Activated CD4-positive, CD25-positive, alpha-beta regulatory T cell treated with anti-CD3 and anti-CD28 coated beads, Interleukin-2, amount 50 U/mL, for 16 hours (primary cell): ENCODE measurements at places on chromosomes 5 and 9.

DNA sequence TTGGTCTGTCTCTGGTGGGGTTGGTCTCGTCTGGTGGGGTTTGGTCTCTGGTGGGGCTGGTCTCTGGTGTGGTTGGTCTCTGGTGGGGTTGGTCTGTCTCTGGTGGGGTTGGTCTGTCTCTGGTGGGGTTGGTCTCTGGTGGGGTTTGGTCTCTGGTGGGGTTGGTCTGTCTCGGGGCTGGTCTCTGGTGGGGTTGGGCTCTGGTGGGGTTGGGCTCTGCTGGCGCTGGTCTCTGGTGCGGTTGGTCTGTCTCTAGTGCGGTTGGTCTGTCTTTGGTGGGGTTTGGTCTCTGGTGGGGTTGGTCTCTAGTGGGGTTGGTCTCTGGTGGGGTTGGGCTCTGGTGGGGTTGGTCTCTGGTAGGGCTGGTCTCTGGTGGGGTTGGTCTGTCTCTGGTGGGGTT lies 16.3 kb upstream of the CD74 start:
- DNase-seq = no peak

- no peak for DNase-seq
Observed at GRCh38 chr9:7289773-7290172, 509.8 kb downstream of the DMAC1 start.

GRCh38 chr5:122172207-122172606 lies 42.9 kb downstream of the ZNF474 start:
- no peak for DNase-seq

- no peak for DNase-seq
Observed at GRCh38 chr9:3520564-3520963, 5.2 kb downstream of the RFX3 start.

GRCh38 chr9:111953444-111953843 lies 56.8 kb downstream of the UGCG start:
- no peak for DNase-seq

DNA sequence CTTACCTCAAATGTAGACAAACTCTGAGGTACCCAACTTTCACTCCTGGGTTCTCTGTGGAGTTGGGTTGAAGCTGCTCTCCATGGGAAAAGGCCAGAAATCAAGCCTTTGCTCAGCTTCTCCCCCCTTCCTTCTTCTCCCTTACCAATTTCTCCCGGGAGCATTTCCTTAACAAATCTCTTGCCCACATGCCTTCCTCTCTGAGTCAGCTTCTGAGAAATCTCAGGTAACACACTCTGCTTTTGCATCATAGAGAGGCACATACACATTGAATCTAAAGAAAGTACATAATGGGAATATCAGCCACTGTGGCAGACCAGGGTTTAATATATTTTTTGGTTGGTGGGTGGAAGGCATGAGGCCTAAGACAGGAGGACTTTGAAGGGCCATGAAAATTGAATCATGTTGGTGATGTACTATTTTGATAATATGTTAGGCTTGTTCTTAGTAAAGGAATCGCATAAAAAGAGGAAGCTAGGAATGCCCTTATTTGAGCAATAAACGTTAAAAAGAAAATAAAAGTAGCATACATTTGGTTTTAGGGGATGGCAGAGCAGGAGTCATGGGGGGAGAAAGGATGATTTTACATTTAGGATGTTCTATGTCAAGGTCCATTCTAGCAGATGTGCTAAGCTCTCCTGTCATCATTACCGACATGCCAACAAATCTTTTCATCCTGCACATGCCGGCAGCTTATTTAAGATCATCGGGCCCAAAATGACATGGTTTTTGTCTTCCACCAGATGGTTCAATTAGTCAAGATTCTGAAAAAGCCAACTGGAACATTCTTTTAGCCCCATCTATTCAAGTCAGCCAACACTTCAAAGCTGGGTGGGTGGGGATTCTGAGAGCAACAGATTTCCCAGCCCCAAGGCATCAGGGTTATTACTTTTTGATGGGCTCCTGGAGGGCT lies 199.5 kb upstream of the CLINT1 start:
- no peak for DNase-seq

- no peak for DNase-seq
Observed at GRCh38 chr5:52648726-52649125, 139.0 kb upstream of the ITGA1 start.

DNA sequence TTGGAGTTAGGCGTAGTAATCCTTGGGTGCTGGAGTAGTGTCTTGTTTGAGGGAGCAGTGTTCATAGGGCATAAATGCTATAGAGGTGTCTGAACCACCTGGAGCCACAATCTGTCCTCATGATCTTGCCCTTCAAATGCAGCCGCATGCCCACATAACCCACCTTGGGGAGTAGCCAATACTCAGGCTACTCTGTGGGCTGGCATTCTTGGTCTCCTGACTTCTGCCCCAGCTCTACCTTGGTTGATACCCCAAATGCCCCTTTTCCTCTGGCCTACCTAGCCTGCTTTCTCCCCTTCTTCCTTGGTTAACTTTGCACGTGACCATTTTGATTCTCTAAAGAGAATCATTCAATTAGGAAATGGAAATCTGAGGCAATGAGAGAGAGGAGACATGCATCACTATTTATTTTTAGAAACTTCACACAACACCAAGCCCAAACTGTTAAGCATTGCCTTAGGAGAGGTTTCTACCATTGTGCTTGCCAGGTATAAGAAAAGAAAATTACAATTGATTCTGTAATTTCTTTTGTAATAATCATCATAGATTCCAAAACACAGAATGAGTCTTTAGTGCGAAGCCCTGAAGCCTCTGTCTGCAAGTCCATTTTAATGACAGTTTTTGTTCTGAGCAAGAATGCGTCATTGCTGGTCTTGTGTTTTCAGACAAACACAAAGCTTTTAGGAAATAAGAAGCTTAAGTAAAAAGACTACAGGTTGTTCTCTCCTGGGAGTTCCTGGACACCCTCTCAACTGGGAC lies 135.2 kb downstream of the C9orf152 start:
- no peak for DNase-seq

DNA sequence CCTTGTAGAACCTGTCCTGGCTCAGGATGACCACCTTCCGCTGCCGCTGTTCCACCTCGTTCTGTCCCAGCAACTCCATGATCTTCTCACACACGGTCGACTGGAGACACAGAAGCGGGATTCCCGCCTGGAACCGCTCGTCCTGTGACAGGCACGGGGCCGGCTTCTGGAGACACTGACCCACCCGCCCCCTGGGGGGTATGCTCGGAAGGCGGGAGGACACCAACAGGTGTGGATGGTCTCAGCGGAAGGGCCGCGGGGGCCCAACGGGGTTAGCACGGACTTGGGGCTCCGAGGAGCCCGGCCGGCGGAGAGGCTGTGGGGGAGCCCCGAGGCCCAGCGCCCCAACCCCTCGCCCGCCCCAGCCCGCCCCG lies 530 bp downstream of the UCK1 start:
- no peak for DNase-seq

DNA sequence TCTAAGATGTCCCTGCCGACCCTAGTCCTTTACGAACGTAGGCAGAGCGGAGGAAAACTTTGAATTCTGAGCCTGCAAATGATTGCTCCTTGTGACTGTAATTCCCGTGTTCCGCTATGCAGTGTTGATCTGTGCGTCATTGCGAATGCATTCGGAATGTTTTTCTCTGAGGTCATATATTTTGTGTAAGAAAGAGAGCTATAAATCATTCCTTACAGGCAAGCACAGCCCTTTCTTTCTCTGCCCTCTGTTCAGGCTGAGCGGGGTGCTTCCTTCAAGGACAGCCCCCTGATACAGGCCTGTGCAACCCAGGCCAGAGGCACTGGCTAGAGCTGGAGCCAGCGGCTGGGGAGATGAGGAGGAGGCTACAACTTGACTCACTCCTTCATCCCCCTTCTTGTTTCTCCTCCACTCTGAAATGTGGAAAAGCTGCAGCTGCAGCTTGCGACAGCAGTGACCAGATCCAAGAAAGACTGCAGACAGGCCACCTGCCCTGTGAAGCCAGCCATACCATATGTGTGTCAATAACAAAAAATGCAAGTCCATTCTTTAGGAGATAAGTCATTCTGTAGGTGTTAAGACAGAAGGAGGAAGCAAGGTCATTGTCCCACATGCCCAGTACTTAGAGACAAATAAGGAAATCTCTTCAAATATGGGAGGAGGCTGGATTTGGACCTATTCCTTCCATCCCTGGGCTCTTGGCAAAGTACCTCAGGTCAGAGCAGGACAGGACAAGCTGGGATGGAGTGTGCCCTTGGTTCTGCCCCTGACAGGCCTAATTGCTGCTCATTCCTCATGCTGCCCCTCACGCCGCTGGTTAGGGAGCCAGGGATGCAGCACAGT lies 345.7 kb upstream of the WWC1 start:
- DNase-seq = no peak

- no peak for DNase-seq
Observed at GRCh38 chr5:142798099-142798770, 28.1 kb downstream of the ARHGAP26 start.

- DNase-seq = no peak
Observed at GRCh38 chr9:84271921-84272556, 68.5 kb downstream of the SLC28A3 start.

DNA sequence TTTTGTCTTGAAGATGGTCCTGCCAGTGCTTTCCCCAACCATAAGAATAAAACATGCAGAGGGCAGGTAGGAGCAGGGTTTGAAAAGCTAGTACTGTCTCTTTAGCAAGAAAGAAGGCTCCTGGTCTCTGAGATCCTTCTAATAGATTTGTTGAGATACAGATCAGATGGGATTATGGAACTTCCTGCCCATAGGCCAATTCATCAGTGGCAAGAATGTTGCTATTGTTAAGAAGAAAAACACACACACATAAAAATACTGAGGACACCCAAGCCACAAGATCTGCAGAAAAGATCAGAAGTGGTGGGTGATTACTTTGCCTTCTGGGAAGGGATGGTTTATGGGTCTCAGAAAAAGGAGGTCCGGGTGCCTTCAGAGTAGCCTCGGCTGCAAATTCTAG lies 59.8 kb downstream of the TNC start:
- no peak for DNase-seq

DNA sequence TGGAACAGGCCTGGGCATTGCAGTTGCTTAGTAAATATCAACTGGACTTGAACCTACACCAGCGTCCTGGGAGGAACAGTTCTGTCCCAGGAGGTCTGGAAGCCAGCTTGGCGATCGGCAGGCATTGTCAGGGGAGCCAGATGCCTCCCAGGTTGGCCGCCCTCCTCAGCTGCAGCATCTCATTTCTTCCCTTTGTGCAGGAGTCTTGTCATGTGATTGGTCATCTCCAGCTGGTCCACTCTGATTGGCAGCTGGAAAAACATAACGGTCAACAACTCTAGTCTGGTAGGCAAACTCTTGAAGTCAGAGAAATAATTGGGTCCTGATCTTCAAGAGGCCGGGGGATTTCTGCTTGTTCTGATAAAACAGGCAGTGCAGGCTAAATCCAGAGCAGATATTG lies 29.6 kb upstream of the NCS1 start:
- no peak for DNase-seq

DNA sequence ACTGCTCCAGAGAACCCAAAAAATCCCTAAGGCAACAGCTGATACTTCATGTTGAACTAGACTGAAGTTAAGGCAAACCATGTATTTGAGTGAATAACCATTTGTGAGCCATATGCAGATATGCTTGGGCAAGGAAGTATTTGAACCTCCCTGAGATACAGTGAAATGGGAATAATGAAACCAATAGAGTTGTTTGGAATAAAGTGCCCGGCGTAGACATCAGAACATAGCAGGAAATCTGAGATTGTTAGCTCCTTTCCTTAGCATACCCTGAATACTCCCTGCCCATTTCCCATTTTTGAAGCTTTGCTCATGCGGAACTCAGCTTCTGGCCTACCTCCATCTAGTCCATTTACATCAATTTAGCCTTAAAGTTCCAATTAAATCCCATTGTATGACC lies 611.9 kb downstream of the EFNA5 start:
- DNase-seq = no peak

DNA sequence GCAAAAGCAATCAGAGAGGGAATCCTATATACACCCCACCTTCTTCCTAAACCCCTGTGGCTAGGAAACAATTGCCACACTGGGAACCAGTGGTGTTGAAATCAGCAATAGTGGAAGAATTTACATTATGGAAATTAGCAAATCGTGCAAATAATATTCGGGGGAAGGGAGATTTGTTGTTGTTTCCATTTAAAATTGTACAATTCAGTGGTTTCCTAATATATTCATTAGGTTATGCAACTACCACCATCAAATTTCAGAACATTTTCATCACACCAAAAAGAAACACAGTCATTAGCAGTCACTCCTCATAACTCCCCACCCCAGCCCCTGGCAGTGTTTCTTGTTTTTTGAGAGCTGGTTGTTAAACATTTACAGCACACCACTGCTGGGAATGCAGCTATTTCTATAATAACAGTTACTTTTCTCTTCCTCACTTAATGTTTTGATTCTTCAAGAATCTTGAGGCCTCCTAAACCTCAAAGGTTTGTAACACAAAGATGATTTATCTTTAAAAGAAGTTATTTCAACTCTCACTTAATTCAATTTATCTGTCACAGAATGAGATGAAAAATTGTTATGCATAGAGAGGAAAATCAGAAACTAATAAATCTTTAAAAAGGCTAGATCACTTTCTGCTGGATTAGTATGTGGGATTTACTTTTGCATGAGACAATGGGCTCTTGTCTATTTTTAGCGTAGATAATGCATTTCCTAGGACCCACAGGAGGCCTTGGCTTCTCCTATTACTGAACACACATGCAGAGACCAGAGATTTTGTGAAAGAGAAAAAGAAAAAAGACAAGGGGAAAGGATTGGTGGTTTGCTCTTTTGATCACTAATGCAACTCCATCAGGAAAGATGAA lies 91.8 kb upstream of the DAPK1 start:
- DNase-seq = no peak

- no peak for DNase-seq
Observed at GRCh38 chr5:131276072-131276471, 12.2 kb downstream of the CDC42SE2 start.

DNA sequence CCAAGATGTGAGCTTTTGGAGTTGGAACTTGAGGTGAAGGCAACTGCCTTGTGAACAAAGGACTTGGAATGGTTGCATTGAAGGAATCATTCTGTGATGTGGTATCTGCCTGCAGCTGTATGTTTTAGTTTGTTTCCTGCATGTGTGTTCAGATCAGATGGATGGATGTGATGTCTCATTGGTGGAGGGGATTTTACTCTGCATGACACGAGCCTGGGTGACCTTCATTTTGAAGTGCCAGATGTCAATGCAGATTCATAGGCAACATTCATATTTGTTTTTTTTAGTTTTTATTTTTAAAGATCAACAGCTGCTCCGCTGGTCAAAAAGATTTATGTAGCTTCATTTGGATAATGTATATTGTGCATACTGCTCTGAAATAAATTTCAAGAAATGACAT lies 13.5 kb downstream of the FBXL7 start:
- DNase-seq = no peak

DNA sequence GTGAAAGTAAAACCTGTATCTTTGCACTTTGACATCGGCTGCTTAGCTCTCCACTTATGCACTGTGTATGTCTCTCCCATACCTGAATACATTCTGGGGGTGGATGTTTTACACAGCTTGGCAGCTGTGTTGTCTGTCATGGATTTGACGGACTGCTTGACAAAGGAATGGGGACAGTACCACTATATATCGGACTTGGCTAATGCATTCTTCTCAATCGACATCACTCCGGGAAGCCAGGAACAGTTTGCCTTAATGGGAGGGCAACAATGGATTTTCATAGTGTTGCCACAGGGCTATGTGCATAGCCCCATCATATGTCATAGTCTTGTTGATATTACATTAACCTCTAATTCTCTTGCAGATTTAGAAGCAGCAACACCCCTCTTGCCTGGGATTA lies 1008.3 kb downstream of the DNAH5 start:
- DNase-seq = no peak
